ENCODE measurements at places on chromosomes 6 and 20.

GRCh38 chr6:105429676-105430075 is 26.8 kb upstream of the PREP start:
- peak; percentile 66 for DNase-seq

GRCh38 chr6:4017058-4017739 is 61.7 kb downstream of the FAM217A start:
- DNase-seq = no peak

GRCh38 chr20:57567471-57568079 is 6.7 kb downstream of the PCK1 start:
- no peak for DNase-seq

DNA sequence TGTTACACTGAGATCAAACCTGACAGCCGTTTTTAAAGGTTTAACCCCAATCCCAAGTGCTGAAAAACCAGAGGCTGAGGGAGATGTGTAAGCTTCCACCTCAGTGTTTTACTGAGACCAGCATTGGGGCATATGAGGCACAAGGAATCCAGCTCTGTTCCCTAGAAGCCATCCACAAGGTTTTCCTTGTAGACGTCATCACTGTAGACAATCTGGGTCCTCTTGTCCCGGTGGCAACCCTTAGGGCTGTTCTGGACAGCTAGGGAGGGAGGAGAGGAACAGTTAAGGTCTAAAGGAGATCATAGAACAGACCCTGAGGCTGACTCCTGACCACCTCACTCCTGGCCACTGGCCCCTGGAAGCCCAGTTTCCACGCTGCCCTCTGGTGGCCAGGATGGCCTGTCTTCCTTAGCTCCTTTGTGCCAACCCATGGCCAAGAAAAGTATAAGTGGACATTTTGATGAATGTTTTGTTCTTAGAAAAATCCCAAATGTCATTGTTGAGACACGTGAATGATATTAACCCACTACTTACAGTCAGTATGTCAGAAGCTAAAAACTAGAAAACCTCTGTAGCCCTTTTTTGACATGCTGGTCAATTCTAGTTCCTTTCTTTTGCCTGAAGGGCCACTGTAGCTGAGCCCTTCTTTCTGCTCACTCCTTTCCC is 6.4 kb downstream of the CFB start:
- peak; percentile 71 for DNase-seq

DNA sequence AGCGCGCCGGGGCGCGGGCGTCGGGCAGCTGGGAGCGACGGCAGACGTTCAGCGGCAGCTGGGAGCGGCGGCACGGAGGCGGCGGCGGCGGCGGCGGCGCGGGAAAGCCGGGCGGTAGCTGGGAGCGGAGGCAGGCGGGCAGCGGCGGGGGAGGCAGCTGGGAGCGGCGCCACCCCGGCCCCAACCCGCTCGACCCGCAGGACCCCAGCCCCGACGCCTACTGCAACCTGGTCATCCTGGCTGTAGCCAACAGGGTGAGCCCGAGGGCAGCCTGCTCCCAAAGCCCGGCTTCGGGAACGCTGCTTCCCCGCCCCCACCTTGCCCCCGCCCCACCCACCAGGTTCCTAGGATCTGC is 8.9 kb downstream of the CCM2L start:
- peak; percentile 3 for DNase-seq

- no peak for DNase-seq
Measured at GRCh38 chr6:159831373-159831679, 31.2 kb downstream of the PNLDC1 start.

DNA sequence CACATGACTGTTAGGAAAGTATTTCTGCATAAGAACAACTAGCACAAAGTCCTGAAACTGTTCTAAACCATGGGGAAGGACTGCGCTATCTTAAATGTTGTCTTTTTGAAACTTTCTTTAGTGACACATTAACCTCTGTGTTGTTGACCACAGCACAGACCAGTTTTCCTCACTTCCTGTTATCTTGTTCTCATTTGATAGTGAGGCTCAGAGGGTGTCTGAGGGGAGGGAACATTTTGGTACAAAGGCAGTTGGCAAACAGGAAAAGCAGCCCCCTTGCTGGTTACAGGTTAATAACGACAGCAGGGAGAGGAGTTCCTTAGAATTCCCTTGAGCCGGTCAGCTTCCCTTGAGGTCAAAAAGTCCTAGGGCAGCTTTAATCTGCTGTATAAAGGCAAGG is 143.5 kb upstream of the BMP2 start:
- no peak for DNase-seq

DNA sequence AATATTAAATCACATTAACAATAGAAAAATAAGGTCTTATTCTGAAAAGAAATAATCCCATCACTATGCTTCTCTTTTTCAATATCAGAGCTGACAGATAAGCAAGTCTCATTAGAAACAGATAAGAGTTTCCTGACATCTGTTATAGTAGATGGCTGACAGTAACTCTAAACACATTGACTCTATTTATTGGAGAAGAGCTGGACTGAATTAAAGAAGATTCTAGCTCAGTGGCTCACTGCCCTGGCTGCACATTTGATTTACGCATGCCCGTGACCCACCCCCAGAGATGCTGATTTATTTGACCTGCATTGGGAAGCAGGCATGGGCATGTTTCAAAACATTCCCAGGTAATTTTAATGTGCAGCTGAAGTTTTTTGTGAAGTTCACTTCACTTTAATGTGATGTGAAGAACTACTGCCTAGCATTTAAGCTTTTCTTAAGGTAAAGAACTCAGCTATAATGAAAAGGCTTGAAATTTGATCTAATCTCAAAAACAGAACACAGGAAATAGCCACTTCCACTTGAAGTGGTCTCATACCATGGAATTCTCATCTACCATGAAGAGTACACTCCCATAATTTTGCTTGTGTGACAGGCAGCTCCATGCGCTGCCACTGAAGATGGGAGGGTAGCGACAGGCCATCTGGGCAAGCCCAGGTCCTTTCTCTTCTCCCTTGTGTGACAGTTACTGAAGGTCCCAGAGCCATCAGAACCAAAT is 162.3 kb downstream of the TPBG start:
- DNase-seq = no peak

- peak; percentile 70 for DNase-seq
Measured at GRCh38 chr6:7243179-7243981, 69.6 kb downstream of the SSR1 start.

GRCh38 chr20:23153696-23154341 is 67.7 kb upstream of the CD93 start:
- DNase-seq = no peak

DNA sequence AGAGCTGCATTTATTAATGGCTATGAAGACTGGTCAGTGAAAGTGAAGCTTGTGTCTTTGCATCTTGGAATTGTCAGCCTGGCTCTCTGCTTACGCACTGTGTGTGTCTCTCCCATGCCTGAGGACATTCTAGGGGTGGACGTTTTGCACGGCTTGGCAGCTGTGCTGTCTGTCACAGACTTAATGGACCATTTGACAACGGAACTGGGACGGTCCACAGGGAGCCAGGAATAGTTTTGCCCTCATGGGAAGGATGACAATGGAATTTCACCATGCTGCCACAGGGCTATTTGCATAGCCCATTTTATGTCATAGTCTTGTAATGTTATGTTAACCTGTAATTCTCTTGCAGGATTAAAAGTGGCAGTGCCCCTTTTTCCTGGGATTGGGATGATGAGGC is 44.7 kb downstream of the OR2B6 start:
- no peak for DNase-seq

DNA sequence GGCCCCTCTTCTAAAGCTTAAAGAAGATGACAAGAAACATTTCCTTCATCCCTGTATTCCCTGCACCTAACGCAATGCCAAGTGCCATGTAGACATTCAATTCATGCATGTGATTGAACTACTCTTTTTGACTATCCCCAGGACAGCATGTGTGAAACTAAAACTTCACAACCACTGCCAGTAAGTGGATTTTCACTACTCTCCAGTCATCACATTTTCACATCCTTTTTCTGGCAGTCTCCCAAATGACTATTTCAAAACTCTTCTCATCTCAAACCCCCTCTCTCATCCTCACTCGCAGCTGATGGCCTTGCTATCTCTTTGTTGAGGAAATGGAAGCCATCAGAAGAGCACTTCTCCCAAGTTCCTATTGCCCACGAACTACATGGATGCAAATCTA is 122.6 kb downstream of the OPRM1 start:
- DNase-seq = no peak

- DNase-seq = peak; percentile 97
Measured at GRCh38 chr6:117448732-117449485, 23.2 kb upstream of the ROS1 start.

GRCh38 chr6:66082914-66083313 is 375.9 kb upstream of the EYS start:
- DNase-seq = no peak

DNA sequence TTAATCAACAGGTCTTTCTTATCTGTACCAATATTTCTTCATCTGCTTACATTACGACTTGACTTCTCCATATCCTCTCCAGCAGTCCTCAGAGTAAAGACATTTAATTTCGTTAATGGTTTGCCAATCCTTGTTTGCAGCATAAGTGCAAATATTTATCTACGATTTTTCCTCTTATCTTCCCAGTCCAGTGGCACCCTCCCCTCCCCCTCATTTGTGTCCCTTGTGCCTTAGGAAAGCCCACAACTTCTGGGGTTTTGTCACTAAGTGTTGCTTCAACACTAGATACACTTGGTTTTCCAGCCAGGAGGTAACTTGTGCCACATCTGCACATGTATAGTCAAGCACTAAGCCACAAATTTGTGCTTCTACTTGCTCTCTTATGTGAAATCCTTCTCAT is 327.2 kb downstream of the CBLN4 start:
- no peak for DNase-seq

DNA sequence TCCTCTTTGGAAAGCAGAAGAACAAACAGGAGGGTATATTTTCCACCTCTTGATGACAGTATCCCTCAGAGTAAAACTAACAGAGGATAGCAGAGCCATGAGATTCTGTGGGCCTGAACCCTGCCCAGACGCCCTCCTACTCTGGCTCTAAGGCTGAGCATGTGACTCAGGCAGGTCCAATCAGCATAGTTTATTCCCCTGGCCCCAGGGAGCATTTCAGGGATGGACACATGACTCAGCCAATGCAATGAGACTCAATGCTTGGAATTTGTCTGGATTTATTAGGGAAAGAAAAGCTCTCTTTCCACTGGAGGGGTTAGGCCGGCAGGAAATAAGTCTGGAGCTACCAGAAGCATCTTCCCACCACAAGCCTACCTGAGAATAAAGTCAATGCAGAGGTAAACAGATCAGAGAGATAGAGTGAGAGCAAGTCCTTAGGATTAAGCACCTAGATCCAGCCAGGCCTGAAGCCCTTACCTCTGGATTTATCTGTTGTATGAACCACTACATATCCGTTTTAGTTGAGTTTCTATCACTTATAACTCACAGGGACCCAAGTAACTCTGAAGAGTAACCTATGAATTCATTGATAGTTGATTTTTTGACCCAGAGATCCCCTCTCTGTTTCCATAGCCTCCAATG is 68.2 kb upstream of the EYA2 start:
- DNase-seq = peak; percentile 77

- DNase-seq = peak; percentile 92
Measured at GRCh38 chr6:139853302-139853992, 479.0 kb upstream of the CITED2 start.

DNA sequence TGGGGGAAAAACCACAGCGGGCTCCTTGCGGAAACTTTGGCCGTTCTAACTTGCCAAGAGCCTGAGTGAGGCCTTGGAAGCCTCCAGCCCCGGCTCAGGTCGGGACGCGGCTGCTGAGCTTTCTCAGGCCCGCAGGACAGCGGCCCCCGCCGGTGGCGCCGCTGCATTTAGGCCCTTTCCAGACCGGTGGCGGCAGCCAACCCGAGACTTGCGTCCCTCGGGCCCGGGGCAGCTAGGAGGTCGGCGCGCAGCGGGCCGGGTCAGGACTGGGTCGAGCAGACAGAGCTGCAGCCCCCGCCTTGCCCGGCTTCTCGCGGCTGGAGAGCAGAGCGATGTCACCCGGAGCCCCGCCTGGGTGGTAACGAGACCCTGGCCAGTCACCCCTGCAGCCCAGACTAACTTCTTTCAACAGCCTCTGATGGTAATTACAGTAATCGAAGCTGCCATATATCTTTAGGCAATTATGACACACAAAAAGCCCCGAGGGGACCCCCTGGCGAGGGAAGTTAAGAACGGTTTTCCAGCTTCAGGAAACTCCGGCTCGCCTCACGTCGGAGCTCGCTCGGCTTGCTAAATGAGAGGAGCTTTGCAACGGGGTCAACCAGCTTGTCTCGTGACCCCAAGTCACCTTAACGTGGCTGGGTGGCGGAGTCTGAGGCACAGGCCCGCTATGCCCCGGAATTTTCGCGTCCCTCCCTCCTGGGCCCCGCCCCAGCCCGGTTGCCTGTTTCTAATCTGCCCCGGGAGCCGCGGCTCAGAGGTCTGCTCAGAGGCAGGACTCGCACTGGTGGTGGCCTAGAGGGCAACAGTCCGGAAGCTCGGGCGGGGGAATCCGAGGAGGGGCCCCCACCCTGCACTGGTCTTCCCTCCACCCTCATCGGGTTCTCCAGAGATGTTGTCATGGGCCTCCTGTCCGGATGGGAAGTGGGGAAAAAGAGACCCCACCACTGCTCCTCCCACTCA is 3.0 kb downstream of the NR2E1 start:
- peak; percentile 18 for DNase-seq

DNA sequence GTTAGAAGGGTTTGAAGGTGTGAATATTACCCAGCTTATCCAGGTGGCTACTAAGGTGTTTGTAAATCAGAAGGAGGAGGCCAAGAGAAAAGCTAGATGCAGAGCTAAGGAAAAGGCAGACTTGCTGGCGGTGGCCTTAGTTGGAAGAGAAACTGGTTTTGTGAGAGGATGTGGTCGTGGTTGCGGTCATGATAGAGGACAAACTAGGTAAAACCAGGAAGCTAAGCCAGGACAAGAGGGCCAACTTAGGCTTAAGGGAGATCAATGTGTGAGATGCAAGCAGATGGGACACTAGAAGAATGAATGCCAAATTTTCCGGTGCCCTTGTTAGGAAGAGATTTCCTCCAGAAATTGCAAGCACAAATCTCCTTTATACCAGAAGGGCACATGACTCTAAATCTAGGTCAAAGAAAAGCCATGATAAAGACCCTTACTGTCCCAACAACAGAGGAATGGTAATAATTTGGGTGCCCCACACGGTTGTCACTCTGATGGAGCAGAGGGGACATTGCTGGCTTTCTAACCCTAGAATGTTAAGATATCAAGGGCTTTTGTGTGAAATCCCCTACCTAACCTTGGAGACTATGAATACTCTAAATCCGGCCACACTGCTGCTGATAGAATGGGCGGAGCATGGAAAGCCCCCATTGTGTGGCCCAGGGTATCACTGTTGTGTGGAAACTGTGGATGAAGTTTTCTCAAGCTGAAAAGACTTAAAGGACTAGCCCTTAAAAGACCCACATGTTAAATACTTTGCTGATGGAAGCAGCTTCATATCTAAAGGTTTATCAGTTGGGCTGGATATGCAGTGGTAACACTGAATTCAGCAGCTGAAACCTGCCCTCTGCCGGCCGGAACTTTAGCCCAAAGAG is 7.8 kb downstream of the IL22RA2 start:
- peak; percentile 18 for DNase-seq

DNA sequence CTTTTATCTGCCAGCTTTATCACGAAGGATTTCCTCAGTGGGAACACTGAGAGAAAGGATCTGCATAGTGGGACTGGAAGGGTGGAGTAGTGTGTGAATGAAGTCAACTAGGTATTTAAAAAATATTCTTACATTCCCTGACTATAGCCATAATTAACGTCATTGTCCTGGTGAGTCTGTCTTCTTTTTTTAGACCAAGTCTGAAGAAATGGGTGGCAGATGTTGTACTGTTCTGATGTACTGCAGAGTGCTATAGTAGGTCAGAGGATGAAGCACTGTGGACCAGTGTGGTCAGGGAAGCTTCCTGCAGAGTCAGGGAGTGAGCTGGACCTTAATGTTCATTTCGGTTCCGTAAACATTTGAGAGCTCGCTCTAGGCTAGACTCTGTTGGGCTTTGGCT is 11.9 kb downstream of the TULP4 start:
- peak; percentile 74 for DNase-seq

- no peak for DNase-seq
Measured at GRCh38 chr20:53387983-53388675, 205.5 kb downstream of the ZNF217 start.
